Urinary bladder (tissue), 4 donors: ENCODE measurements at places on chromosomes 11 and 22. TPM values are rescaled to one million over a fixed set of nuclear protein-coding genes. Genes with fewer than 3 reads are reported as not detected.

The TRIM49 gene
- total RNA-seq = not detected

The SEPTIN3 gene
- total RNA-seq = 1.7 TPM

The LGALS12 gene
- total RNA-seq = 0.48 TPM

The PRRG4 gene
- 5.1 TPM for total RNA-seq

The PLA2G3 gene
- total RNA-seq = not detected

The APLNR gene
- 50.7 TPM for total RNA-seq

The PLEKHB1 gene
- 1.0 TPM for total RNA-seq

The LRFN4 gene
- 3.7 TPM for total RNA-seq

The CSTF3 gene
- total RNA-seq = 44.0 TPM

The APOC3 gene
- total RNA-seq = not detected

The HBE1 gene
- total RNA-seq = 3.0 TPM

The TRPM5 gene
- total RNA-seq = 0.11 TPM

The SLC37A2 gene
- 9.0 TPM for total RNA-seq

The C1QTNF5 gene
- total RNA-seq = 17.4 TPM

The WBP2NL gene
- 5.2 TPM for total RNA-seq

The C1QTNF6 gene
- 11.6 TPM for total RNA-seq

The MS4A3 gene
- 0.69 TPM for total RNA-seq

The IL17REL gene
- total RNA-seq = not detected

The TSPO gene
- total RNA-seq = 57.6 TPM

The SAA2 gene
- total RNA-seq = not detected

The NLRP6 gene
- total RNA-seq = not detected

The TEX54 gene
- total RNA-seq = not detected

The MS4A7 gene
- 19.5 TPM for total RNA-seq

The RHOD gene
- total RNA-seq = 3.9 TPM

The SYT12 gene
- total RNA-seq = 0.26 TPM

The AQP11 gene
- 2.5 TPM for total RNA-seq

The NXPE2 gene
- 1.2 TPM for total RNA-seq

The NLRX1 gene
- total RNA-seq = 11.7 TPM
